ENCODE measurements at places on chromosomes 5 and 9. TPM values are rescaled to one million over a fixed set of nuclear protein-coding genes. Genes with fewer than 3 reads are reported as not detected.

UNC13B gene
- total RNA-seq: 10.1 TPM

GFPT2 gene
- 54.4 TPM for total RNA-seq

TCERG1 gene
- total RNA-seq: 66.4 TPM

KCNN2 gene
- not detected for total RNA-seq

GABRA1 gene
- not detected for total RNA-seq

IFNB1 gene
- total RNA-seq: not detected

IL4 gene
- total RNA-seq: not detected

ZFP2 gene
- 2.7 TPM for total RNA-seq

MYMK gene
- not detected for total RNA-seq

CRB2 gene
- 0.08 TPM for total RNA-seq

NR2F1 gene
- 20.5 TPM for total RNA-seq

TERT gene
- total RNA-seq: not detected

MYO10 gene
- total RNA-seq: 37.1 TPM

NOXA1 gene
- 0.36 TPM for total RNA-seq

ZNF618 gene
- 5.8 TPM for total RNA-seq

C9orf153 gene
- total RNA-seq: 0.45 TPM

TRIM7 gene
- 0.74 TPM for total RNA-seq

WNT8A gene
- total RNA-seq: not detected

SPINK6 gene
- not detected for total RNA-seq

THOC3 gene
- 19.0 TPM for total RNA-seq

OR1J2 gene
- not detected for total RNA-seq

TOR1A gene
- total RNA-seq: 48.9 TPM

MAML1 gene
- total RNA-seq: 4.7 TPM

BNIP1 gene
- 20.9 TPM for total RNA-seq

CDX1 gene
- total RNA-seq: 0.65 TPM

TNC gene
- 8.3 TPM for total RNA-seq
